GM12864 (cell line): ENCODE measurements at places on chromosomes 2 and 18.

DNA sequence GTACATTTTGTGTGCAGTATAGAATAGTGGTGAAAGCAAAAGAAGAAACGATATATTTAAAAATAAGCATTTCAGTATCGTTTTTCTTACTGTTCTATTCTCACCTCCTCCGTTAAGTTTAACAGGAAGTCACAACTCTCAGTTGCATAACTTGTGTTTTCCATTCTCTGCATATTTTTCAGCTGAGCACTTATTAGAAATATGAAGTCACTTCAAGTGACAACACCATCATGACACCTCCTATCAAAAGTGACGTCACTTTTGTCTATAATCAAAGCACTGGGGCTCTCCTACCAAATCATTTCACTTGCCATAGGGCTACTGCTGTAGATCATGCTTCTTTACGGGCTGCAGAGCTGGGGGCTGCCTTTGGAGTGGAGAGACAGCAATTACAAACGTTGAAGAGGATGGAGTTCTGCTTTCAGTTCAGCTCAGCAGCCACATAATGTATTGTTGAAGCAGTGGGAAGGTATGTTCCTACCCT lies 36.3 kb downstream of the STAT4 start:
- peak; percentile 64 for DNase-seq

DNA sequence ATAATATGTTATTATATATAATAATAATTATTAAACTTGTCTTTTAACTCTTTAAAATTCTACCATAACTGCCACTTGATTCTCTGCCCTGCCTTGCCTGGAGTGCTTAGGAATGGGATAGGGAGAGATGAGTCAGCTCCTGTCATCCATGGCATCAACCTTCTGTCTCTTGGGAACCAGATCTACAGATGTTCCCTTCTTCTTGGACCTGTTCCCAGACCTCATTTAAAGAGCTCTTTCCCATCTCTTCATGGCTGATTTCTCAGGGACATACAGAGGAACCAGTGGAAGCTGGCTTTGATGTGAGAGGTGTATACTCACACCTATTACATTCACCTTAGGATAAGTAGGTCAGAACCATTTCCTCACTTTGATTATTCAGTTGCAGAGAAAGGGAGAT lies 155.3 kb upstream of the MYO3B start:
- DNase-seq, result no peak

DNA sequence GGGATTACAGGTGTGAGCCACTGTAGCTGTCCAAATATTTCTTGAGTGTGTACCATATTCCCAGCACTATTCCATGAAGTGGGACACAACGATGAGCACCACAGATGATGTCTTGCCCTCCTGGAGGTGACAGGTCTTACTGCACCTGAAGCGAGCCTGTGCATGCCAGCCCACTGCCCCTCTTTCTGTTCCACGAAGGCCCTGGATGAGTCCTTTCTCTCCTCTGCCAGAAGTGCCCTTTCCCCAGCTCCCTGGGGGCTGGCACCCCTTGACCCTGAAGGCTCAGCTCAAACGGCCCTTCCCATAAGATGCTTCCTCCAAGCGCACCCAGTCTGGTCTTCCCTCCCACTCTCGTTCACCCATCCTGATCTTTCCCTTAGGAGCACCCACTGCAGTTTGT lies 5.5 kb downstream of the ATP6V1B1 start:
- DNase-seq, result no peak

- DNase-seq, result no peak
These were observed 57.3 kb downstream of the NRP2 start for GRCh38 chr2:205739620-205740019.

GRCh38 chr18:493986-494983 lies 6.2 kb downstream of the COLEC12 start:
- no peak for DNase-seq

- DNase-seq, result no peak
These were observed 111.9 kb downstream of the OSR1 start for GRCh38 chr2:19246496-19246895.

DNA sequence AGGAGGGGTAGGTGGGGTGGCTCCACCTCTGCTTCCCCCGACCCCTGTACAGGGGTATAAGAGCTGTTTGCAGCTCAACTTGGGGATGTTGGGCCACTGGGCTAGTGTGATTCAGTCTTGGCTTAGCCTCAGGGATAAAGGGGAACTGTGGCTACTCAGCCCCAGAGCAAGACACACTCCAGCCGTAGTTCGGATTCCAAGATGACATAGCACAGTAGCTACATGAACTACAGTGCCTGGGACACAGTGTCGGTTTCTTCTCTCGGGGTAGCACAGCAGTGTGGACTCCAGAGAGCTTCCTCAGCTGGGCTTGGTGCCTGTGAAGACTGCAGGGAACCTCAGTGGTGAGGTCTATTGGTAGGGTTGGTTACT lies 21.1 kb downstream of the CARF start:
- DNase-seq, result no peak

- no peak for DNase-seq
These were observed 13.8 kb downstream of the NBAS start for GRCh38 chr2:15547115-15547876.

- no peak for DNase-seq
These were observed 96.7 kb downstream of the TMEM163 start for GRCh38 chr2:134621939-134622705.

DNA sequence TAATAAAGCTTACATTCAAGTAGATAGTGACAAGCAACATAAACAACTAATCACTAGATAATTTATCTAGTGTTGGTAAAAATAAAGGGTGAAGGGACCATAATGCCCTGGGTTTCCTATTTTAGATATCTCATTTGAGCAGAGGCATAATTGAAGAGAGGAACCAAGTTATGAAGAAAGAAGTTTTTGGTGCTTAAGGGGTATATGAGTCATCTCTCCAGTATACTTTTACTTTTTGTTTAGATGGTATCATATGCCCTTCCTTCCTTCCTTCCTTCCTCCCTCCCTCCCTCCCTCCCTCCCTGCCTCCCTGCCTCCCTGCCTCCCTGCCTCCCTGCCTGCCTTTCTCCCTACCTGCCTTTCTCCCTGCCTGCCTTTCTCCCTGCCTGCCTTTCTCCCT lies 1053.5 kb upstream of the CELF4 start:
- no peak for DNase-seq

GRCh38 chr2:75100011-75100800 lies 99.1 kb downstream of the TACR1 start:
- no peak for DNase-seq

DNA sequence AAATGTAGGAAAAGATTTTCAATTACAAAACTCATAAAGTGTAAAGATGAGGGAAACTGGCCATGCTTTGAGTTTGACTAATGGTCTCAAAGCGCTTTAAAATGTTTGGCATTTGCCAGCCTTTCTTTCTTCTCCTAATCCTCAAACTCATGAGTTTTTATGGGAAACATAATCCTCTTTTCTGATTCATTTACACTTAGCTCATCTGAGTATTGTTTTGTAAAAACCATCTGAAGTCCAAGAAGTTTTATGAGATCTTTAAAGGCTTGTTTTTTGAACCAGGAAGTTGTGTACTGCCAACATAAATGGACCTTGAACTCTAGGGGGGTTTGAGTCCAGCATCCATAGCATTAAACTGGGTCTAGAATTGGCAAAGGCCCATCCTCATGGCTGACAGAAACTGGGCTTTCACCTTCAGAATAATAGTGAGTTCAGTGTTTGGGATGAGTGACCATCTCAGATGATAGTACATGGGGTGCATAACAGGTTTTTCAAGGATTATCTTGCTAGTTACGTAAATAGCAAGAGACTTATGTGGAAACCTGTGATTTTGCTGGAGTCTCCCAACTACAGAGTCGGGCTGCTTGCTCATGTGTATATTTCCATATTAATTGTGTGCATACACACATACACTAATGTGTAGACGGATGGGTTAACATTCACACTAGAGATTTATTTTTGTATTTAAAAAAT lies 3.8 kb upstream of the LTBP1 start:
- no peak for DNase-seq

DNA sequence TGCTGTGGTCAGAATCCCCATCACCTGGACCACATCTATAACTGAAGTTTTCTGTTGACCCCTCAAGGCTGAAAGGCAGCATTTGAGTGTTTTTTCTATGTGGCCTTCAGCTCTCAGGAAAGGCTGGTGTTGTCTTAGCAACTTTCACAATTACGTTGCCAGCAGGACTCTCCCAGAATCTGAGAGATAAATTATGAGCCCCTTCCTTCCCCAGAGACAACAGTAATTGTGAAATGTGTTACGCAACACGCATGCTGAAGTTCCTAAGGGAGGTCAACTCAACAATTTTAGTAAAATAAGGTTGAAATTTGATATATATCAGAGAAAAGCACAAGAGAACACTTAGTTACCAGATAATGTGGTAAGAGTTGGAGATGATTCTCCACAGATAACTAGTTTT lies 216.5 kb upstream of the SLC8A1 start:
- no peak for DNase-seq

DNA sequence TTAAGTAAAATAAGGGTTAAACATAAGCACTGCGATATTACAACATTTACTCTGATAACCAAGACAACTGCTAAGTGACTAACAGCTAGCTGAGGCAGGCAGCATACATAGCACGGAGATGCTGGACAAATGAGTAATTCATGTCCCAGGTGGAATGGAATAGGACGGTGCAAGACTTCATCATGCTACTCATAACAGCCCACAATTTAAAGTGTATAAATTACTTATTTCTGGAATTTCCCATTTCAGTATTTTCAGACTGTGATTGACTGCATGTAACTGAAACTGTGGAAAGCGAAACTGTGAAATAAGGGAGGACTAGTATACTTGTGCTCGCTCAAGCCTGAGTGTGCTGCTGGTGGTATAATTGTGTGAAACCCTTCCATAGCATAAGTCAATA lies 12.9 kb downstream of the IER3IP1 start:
- DNase-seq, result no peak

- no peak for DNase-seq
These were observed 55.4 kb upstream of the NCOA1 start for GRCh38 chr2:24435391-24436316.

DNA sequence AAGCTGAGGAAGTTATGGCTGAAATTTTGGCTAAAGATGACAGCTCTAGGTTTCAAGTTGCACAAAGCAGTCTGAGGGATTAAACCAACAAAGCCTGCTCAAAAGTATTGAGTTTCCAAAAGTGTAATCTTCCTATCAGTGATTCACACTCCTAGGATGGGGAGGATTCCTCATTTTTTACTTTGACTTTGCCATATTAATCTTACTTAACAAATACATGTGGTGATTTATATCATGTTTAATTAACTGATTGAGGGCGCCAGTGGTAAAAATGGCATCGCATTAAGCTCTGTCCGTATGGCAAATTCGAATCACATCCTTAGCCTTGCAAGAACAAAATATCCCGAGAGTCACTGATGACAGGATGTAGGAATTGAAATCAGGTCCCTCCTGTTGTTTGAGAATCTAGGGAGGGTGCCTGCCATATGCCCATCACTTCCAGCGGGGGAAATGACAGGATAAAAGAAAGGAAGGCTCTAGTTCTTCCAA lies 78.1 kb upstream of the ETAA1 start:
- no peak for DNase-seq

DNA sequence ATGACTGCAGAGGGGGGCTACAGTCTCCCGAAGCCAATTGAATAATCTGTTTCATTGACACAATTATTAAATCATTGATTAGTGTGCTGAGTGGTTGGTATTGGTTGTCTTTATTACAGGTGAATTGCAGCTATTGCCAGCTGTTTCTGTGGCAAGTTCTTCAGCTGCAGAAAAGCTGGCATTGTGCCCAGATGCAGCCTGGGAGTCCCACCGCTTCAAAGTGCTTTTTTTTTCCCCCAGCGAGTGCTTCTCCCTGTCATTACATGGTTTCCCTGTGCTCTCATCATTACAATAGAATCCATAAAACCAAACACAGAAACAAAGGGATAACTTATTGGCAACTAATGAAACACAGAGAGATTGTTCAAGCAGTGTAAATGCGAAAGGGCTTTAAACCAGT lies 164.7 kb downstream of the GRB14 start:
- no peak for DNase-seq

DNA sequence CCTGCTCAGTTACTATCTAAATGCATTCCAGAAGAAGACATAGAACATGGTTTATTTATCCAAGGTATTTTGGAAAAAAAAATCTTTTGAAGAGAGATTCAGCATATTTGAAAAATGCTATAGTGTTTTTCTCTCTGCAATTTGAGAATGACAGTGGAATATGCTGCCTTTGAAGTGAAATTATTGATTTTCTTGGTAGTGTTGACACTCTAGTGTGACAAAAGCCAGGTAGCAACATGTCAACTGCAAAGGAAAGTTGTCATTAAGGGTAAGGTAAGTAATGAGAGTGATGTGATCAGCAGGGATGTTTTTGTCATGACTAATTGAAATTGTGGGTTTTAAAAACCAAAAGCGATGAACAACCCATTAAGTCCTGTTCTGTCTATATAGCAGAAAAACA lies 1387.1 kb upstream of the TMEFF2 start:
- DNase-seq, result no peak

DNA sequence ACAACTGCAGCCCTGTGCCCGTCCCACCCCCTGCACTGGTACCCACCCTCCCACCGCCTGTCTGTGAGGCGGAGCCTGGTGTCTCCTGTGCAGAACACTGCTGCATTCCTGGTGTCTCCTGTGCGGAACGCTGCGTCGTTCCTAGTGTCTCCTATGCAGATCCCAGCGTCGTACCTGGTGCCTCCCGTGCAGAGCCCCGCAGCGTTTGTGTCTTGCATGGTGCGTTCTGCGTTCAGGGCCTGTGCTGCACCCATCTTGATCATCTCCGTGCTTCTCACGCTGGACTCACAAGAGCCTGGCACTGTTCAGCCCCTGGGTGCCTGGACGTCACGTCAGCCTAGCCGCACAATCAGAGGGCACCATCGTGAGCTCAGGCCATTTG lies 248.6 kb upstream of the SALL3 start:
- no peak for DNase-seq

- DNase-seq, result no peak
These were observed 18.7 kb downstream of the PLCD4 start for GRCh38 chr2:218626369-218626768.

- no peak for DNase-seq
These were observed 91.4 kb upstream of the OTOS start for GRCh38 chr2:240231838-240232244.

GRCh38 chr2:175126661-175127060 lies 41.3 kb downstream of the ATF2 start:
- no peak for DNase-seq

DNA sequence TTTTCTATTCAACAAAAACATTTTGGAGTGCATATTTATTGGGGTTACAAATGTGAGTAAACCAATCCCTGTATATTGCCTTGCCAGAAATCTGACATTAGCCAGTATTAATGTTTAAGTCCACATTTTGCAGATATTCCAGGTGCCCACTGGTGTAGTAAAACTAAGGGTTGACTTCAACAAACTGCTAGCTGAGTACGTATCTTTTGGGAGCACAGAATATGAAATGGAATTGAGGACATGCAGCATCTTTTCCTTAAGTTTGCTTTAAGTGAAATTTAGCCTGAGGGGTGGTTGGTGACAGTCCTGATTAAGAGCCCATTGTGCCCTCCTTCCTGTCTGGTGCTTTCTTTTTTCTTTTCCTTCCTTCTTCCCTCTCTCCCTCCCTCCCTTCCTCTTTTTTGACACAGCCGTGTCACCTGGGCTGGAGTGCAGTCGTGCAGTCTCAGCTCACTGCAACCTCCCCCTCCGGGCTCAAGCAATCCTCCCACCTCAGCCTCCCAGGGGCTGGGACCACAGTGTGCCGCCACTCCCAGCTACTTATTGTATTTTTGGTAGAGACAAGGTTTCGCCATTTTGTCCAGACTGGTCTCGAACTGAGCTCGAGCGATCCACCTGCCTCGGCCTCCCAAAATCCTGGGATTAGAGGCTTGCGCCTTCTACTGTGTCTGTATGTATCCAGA lies 1.6 kb downstream of the NUP35 start:
- no peak for DNase-seq
